ENCODE measurements at places on chromosomes 3 and 15.

GRCh38 chr15:99969261-99969920 is 236.2 kb upstream of the LYSMD4 start:
- no peak for DNase-seq

DNA sequence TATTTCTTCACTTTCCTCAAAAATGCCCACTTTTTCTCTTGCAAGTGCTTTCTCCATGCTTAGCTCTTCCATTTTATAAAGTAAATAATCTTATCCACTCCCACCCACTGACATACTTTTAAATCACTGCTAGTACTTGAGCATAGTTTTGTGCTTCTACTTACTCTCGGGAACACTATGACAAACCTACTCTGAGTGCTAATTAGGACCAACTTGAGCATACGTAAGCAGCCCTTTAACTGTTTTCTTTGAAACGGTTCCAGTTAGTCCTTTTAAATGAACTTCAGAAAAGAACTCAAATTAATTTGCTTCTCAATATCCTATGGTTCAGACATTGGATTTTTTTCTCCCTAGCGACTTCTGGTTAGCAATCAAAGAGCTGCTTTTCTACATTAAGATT is 280.0 kb upstream of the SOX2 start:
- no peak for DNase-seq

DNA sequence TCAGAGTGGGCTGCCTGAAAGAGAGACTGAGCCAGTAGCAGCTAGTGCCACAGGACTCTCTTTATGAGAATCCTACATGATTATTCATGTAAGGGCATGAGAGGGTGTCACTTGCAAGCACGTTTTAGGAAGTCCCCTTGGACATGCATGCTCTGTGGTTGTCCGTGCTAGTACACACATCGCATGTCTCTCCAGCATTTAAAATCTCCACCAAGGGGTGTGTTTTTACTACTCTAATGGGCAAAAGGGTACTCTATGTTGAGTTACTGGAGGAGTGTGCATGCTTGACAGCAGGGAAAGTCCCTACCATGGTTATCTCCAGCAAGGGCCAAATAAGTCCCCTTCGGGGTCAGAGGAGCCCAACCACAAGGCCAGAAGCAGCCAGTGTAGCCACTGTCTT is 70.7 kb downstream of the DCLK3 start:
- DNase-seq: no peak

DNA sequence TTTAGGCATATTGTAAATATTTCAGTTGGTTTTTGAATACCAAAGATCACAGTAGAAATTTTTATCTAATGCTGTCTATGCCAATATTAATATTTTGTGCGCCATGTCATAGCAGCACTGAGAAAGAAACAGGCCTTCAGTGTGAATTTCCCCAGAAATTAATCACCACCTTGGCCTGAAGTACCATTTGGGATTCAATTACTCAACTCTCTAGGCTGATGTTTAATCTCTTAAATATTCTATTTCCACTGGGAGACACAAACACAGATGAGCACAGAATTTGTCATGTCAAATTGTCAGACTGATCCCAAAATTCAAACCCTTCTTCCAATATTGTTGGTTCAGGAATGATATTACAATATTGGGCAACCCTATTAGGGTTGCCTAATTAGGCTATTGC is 509.3 kb downstream of the ROBO1 start:
- no peak for DNase-seq

DNA sequence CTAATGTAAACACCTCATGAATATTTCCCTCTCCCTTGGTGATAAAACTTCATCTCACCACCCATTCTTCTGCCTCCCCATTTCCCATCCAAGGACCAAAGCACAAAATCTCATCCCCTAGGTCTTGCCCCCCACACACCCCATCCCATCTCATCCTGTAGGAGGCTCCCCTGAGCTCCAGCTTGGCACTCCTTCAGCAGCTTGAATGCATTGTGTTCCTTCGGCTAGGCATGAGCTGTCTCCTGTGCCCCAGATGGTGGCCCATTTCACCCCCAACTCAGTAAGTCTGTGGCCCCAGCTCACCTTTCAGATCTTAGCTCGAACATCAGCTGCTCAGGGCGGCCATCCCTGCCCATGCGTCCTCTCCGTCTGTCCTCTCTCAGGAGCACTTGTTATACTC is 203.6 kb upstream of the NR2F2 start:
- DNase-seq: no peak

DNA sequence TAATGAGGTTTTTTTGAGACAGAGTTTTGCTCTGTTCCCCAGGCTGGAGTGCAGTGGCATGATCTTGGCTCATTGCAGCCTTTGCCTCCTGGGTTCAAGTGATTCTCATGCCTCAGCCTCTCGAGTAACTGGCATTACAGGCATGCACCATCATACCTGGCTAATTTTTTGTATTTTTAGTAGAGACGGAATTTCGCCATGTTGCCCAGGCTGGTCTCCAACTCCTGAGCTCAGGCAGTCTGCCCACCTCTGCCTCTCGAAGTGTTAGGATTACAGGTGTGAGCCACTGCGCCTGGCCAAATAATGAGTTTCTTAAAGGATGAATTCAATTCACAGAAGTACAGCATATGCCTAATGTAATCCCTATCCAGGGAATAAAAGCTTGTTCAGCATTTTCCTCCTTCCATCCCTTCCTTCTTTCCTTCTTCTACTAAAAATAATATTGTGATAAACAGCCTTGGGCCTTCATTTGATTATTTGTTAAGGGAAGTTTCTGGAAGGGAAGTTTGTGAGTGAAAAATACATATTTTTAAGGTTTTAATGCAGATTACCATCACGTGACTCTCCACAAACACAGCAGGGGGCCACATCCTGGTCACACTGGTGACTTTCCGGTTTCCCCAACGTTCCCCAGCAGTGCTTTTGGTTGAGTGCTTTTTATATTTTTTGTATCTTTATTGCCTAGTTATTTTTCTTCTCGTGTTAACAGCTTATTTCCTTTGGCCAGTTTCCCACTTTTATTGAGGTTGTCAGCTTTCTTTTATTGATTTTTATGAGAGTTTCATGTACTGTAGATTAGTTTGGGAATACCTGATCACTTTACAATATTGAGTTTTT is 116.8 kb downstream of the USP13 start:
- no peak for DNase-seq

- no peak for DNase-seq
Measured at GRCh38 chr3:120854908-120855526, 53.0 kb upstream of the STXBP5L start.

DNA sequence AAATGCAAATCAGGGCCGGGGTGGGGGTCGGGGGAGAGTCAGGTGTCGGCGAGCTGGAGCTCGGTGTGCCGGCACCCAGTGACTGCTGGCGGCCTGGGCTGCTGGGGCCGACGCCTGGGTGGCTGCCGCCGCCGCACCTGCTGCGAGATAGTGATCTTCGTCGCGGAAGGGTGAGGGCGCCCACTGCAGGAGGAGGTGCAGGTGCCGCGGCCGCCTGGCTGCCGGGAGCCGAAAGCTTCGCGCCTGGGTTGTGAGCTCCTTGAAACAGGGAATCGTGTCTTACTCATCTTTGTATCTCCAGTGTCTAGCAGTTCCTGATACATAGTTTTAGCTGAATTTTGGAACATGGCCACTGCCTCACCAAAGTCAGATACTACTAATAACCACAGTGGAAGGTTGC is 64.0 kb upstream of the CPOX start:
- no peak for DNase-seq

GRCh38 chr3:73868688-73869315 is 244.1 kb upstream of the PDZRN3 start:
- peak; percentile 30 for DNase-seq

DNA sequence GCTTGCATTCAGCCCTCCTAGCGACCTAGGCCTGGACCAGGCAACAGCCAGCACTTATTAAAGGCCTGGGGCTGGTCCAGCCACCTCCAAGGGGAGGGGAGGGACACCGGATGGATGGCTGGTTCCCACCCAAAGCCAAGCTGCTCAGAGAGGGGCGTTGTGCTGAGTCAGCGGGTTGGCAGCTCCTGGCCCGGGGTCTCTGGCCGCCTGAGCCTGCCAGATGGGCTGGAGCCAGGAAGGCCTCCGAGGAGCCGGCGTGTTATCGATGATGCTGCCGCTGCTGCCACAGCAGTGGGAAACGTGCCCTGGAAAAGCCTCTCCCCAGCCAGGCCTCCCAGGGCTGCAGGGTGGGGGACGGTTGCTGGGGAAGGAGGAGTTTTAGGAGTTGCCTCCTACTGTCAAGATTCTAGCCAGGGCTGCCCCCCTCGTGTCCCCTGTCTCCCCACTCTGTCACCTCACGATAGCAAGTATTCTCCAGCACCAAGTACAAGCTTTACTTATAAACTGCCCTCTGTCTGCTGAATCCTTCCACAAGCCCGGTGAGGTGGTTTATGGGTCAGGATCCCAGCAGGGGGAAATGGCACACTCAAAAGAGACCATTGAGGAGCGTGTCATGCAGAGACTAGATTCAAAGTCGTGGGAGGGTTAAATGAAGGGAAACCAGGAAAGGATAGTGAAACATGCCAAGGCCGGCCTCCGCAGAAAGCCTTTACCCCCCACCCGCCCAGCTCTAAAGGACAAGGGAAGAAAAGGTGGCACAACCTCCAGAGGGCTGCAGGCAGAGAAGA is 43.2 kb upstream of the TSEN2 start:
- no peak for DNase-seq

DNA sequence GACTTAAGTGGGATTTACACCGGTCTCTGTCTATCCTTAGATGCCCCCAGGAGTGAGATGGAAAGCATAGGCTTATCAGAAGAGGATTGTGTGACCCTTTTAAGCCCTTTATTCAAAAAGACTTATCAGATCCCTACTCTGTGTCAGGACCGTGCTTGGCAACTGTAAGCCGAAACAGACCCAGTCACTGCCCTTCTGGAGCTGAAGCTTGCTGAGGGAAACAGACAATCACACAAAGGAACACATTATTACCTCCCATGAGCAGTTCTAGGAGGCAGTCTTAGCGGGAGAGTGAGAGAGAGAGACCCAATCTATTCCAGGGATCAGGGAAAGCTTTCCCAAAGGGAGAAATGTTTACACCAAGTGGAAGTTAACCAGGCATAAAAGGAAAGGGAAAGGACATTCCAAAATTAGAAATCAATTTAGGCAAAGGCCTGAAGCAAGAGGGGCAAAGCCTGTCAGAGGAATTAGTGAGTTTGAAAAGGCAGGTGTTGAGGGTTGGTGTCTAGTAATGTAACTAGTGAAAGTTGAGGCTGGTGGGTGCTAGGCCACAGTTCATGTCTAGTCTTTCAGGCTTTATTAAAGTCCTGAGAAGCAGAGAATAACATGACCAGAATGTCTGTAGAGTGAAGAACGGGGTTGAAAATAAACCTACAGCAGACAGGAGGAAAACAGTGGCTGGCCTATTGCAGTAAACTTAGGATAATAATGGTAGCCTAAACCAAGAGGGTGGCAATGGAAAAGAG is 86.7 kb downstream of the THBS1 start:
- no peak for DNase-seq

DNA sequence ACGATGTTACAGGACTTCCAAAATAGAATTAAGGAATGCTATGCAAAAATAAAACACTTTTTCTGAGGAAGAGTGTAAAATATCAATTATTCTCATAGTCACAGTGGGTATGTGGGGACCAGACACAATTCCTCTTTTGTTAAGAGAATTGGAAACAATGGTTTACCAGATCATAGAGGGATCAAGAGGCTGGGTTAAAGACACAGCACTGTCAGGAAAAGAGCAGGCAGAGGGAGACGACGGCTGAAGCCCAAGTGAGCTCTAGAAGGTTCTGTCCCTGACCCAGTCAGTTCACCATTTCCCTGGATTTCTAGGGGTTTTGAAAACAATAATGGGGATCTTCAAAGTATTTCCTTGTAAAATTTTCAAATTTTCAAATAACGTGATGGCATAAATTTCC is 54.0 kb upstream of the POLR2M start:
- DNase-seq: no peak

DNA sequence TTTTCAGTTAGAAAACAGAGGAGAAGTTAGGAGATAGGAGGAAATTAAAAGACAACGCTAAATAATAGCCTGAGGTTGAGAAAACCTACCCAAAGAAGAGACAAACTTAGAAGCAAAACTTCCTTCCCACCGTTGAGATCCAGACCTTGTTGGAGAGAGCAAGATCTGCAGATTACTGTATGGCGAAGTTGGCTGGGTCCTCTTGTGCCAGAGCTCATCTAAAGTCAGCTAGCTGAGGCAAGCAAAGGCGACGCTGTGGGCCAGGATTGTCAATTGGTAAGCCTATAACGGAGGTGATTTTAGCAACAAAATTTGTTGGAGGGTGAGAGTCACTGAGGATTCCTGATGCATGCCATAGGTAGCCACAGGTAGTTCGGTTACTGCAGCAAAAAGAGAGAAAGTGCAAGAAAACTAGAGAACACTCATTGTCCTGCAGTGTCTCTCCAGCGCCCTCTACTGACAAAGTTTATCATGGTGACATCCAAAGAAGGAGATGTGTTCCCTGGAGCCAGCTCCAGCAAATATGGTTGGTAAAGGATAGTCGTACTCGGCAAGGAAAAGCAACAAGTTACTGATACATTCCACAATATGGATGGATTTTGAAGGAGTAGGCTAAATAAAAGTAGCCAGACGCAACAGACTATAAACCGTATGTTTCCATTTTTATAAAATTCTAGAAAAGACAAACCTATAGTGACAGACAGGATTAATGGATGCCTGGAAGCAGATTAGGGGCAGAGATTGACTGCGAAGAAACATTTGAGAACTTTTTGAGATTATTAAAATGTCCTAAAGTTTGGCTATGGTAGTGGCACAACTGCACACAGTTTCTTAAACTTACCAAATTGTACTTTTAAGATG is 9.8 kb upstream of the OR5K4 start:
- DNase-seq: no peak

- no peak for DNase-seq
Measured at GRCh38 chr3:47813551-47814177, 10.7 kb downstream of the DHX30 start.

DNA sequence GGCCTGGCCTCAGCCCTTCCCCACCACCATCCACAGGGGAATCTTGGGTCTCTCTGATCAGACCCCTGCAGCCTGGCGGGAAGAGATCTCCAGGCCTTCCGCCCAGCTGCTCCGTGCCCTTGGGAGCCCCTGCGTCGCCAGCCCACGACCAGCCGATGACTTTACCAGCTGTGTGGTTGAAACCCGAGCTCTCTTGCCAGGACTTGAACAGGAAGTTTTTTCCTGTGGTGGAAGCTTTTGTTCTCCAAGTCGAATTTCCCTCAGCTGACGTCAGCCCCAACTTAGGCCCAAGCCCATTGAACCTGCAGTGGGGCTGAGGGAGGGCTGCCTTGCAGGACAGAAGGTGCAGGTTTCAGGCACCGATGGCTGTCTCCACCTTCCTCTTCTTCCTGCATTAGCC is 51.7 kb upstream of the SMAD3 start:
- no peak for DNase-seq

GRCh38 chr3:186824430-186825139 is 17.9 kb upstream of the ADIPOQ start:
- no peak for DNase-seq

DNA sequence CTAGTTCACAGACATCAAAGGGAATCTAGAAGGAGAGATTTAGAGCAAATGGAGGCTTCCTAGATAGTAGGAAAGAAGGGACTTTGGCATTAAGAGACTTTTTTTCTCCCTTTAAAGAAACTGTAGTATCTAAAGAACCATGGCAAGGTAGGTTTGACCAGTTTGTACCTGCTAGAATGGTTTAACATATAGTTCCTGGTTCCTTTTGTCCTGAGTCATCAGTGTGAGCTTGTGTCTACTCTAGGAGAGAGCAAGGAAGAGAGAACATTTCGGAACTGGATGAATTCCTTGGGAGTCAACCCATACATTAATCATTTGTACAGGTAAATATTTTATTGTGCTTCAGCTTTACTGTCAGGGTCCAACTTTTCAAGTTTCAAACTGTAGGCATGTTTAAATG is 29.6 kb upstream of the TRPC1 start:
- no peak for DNase-seq
